Fibroblast of the aortic adventitia (primary cell): ENCODE measurements at places on chromosomes 1 and 21.

- DNase-seq = peak; percentile 56
Observed at GRCh38 chr1:14602136-14602535, 3.7 kb downstream of the KAZN start.

DNA sequence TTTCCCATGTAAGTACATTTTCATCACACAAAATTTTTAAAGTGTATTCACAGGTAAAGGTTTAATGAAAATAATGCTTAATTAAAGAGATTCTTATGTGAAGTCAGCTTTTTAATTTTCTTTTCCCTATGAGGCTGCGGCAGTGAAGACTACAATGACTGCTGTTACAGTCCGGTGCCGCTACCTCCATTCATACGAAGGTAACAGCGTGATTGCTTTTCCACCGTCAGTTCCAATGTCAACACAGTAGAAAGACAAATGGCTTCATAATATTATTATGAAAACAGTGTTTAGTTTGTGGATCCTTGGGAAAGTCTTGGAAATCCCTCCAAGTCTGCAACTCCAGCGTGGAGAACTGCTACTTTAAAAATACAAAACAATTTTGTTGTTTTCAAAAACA is 254.9 kb upstream of the NRIP1 start:
- no peak for DNase-seq

GRCh38 chr21:39087238-39088030 is 95.8 kb downstream of the PSMG1 start:
- peak; percentile 30 for DNase-seq

- peak; percentile 60 for DNase-seq
Observed at GRCh38 chr1:183416850-183417771, 1.1 kb downstream of the NMNAT2 start.

DNA sequence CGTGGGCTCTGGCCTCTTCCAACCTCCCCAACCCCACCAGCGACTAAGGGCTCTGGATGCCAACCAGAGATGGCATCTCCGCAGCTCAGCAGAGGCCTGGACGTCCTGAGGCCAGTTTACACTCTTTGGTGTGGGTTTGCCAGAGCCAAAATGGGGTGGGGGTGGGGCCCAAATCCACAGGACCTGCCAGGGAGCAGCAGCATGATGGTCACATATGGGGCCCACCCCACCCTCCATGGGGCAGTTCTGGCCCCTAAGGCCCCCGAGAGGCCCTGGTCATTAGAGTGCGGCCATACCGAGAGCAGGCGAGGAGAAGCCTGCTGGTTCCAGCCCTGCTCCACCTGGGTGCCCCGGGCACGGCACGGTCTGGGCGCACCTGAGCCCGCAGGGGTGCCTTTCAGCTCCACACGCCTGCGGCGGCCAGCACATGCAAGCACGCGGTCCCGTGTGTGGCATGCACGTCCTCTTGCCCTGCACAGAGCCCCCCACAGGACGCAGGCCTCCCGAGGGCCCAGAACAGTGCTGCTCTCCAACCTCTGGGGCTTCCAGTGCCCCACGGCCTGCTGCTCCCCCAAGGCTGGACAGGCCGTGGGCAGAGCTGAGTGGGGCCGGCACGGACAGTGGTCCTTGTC is 4.8 kb downstream of the C1QTNF12 start:
- no peak for DNase-seq

- no peak for DNase-seq
Observed at GRCh38 chr1:237751090-237751489, 139.6 kb downstream of the ZP4 start.

GRCh38 chr1:229091721-229092136 is 179.2 kb upstream of the RAB4A start:
- no peak for DNase-seq

- peak; percentile 64 for DNase-seq
Observed at GRCh38 chr1:178867670-178868069, 3.2 kb downstream of the ANGPTL1 start.

GRCh38 chr1:185969028-185969427 is 234.8 kb downstream of the HMCN1 start:
- DNase-seq = peak; percentile 34

DNA sequence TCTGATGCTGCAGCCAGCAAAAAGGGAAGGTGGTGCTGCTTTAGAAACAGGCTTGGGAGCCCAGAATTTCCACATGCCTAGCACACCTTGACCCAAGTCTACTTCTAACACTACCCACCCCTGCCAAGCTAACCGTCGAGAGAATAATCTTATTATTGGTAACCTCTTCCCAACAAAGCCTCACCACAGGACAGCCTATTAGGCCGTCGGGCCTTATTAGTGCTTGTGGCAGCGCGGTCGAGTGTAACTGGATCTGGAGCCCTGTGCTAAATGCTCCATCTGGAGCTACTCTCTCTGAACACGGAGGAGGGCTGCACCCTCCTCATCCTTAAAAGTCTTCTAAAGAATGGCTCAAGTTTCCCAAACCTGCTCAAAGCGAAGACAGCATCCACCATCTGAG is 165.5 kb upstream of the NFIA start:
- DNase-seq = no peak

GRCh38 chr1:155210314-155211104 is 2.0 kb downstream of the MTX1 start:
- DNase-seq = no peak

GRCh38 chr1:230548997-230549396 is 93.3 kb upstream of the COG2 start:
- DNase-seq = no peak

DNA sequence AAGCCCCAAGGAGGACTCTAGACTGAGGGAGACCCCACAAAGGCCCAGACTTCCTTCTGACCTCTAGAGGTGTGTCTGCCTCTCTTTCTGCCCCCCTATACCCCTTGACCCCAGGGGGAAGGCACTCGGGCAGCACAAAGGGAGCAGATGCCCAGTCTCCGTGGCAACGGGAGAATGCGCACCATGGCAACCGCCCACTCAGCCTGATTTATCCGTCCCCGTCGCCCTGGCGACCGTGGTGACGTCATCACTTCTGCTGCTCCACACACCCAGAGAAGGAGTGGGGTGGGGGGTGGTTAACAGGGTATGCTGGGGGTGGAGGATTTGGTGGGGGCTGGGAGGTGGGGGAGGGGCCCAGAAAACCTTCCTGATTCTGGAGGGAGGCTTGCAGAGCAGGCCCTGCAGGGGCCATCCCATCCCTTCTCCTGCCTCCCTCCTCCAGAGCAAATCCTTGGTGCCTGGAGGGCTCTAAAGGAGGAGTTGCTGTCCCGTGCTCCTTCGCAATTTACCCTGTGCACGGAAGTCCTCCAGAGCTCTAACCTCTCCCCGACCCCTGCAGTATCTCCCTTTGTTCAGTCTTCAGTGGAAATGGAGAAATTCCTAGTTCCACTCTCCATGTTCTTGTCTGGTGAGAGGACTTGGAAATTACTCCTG is 6.3 kb downstream of the CELF3 start:
- peak; percentile 16 for DNase-seq

GRCh38 chr1:45370575-45370974 is 30.3 kb upstream of the MUTYH start:
- DNase-seq = no peak

GRCh38 chr1:175171036-175171913 is 21.3 kb downstream of the KIAA0040 start:
- DNase-seq = no peak

DNA sequence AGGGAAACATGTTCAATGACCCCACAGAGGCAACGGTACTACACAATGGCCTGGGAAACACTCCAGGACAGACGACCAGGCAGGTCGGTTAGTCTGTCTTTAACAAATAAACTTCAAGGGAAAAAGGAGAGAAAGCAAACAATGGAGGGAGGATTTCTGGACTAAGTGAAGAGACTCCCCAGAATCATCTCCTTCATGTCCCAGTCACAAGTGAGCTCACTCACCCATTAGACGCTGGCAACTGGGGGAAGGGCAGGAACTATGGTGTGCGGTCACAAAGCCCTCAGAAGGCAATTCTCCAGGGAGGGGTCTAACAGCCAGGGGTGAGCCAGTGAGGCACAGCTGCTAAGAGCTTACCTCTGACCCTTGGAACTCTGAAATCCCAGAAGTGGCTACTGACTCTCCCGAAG is 55.7 kb upstream of the NADK start:
- DNase-seq = no peak

- no peak for DNase-seq
Observed at GRCh38 chr1:40652468-40652867, 13.0 kb downstream of the RIMS3 start.

GRCh38 chr21:16837721-16838120 is 675.1 kb upstream of the CXADR start:
- DNase-seq = no peak

GRCh38 chr1:60636946-60637345 is 445.4 kb upstream of the NFIA start:
- no peak for DNase-seq

DNA sequence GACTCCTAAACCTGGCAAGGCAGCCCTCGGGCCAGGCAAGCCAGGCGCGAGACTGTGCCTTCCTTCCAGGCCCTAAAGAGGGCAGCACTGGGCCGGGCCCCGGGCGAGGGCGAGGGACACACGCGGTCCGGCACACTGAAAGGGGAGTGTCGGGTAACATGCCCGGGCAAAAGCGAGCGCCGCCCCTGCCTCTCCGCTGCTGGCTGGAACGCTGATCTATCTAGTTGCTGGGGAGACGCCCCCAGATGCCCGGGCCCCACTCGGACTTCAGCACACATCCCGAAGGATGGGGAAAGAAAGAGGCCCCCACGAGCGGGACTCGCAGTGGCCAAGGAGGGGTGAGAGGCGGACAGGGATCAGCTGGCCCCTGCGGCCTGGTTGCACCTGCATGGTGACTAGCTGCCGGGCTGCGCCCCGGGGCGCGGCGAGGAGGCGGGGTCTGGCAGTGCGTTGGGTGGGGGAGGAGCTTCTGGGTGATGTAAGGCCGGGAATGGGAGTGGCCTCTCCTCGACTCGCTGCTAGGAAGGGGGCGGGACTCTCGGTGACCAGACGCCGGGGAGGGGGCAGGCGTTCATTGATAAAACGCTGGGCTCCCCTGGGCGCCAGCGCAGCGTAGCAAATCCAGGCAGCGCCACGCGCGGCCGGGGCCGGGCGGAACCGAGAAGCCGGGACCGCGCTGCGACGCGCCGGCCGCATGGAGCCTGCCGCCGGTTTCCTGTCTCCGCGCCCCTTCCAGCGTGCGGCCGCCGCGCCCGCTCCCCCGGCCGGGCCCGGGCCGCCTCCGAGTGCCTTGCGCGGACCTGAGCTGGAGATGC is at the start of gene PLK3:
Gene PLK3, plus strand, starts transcription at position 608 of the 815 bp plus-strand sequence. Its CDS starts 87 bp downstream, at position 695.
- DNase-seq = peak; percentile 98

GRCh38 chr21:45289655-45290515 is 2.2 kb upstream of the POFUT2 start:
- DNase-seq = no peak

- no peak for DNase-seq
Observed at GRCh38 chr1:86114816-86115400, 41.7 kb downstream of the COL24A1 start.

GRCh38 chr1:208803011-208803811 is 559.0 kb upstream of the PLXNA2 start:
- DNase-seq = no peak

DNA sequence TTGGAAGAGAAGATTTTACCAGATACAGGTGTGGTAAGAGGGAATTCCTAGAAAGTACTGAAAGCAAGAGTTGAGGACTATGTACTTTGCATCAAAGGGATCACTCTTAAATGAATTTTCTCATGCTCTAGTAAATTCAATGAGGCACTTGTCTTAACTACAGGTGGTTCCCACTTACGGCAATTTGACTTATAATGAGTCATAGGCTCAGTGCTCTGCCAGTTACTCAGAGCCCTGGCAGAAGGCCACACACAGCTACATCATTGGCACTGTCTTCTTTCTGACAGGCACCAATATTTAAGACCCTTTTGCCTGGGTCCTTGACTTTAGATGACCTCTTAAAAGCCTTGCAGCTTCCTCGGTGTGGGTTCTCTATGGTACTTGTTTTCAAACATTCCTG is 15.9 kb upstream of the ADAMTS5 start:
- DNase-seq = peak; percentile 51

- peak; percentile 63 for DNase-seq
Observed at GRCh38 chr1:94962409-94963265, 35.7 kb upstream of the CNN3 start.

DNA sequence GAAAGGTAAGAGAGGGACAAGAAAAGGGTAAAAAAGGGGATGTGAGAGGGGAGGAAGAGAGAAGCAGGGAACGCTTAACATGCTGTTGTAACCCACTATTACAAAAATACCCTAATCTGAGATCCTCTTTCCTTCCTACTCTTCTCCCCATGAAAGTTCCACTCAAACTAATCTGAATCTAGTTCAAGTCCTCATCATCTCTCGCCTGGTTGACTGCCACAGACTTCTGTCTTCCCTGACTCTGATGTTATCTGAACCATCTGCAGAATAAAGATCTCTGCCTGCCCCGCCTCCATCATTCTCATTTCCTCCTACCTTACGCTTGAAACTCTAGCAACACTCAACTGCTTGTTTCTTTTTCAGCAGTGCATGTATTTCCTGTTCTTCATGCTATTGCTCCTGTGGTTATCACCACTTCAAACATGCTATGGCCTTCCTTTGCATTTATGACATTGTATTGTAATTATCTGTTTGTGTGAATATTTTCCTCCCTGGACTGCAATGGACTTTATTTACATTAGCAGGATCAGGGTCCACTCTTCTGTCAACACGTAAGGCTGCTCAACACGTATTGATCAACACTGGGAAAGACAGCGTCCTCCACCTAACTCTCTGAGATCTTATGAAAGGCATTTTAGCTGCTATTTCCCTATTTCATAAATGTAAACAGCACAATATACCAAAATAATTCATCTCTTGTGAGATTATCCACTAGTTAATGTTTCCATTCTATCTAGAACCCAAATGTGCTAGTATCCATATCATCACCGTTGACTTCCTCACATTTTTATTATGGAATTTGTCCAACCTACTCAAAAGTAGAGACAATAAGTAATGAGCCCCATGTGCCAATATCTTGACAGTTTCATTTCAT is 215.5 kb upstream of the USP25 start:
- DNase-seq = no peak

DNA sequence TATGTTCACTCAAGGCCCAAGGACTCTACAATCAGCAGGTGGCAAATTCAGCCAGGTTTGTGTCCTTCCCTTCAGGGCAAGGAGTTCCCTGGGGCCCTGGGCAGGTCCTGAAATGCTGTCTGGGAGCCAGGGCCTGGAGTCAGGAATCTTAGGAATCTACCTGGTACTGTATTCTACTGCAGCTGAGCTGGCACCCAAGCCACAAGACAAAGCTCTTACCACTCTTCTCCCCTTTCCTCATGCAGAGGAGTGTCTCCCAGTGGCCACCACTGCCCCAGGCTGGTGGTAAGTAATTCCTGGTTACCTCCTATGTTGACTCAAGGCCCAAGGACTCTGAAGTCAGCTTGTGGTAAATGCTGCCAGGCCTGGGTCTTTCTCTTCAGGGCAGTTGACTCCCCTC is 153.4 kb downstream of the NRIP1 start:
- DNase-seq = no peak
